ENCODE measurements at places on chromosomes 2 and 18.

- no peak for DNase-seq
Measured at GRCh38 chr18:42392416-42392815, 437.4 kb downstream of the PIK3C3 start.

GRCh38 chr2:78941751-78942150 lies 83.8 kb upstream of the REG3G start:
- DNase-seq: no peak

- DNase-seq: no peak
Measured at GRCh38 chr18:7723558-7723957, 156.4 kb downstream of the PTPRM start.

- DNase-seq: no peak
Measured at GRCh38 chr2:42860319-42861094, 68.1 kb upstream of the HAAO start.

DNA sequence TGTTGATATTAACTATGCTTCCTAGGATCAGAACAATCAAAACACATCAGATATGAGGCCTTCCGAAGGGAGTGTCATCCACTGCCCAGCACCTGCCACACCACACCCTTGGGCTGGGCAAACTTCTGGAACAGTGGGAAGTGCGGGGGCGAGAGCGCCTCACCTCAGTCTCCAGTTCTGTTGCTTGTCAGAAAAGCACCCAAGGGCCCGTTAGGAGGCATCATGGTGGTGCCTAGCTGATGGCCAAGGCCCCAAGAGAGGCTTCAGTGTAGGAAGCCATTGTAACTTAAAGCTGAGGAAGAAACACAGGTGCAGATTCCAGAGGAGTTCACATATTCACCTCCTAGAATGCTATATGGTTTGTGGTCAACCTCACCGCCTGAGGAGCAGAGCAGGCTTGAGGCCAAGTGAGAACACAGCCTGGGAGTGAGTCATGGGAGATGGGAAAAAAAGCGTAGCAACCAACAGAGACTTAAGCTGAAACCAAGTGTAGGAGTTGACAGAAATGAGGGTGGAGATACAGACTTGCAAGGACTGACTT lies 85.1 kb upstream of the ATL2 start:
- DNase-seq: no peak

- no peak for DNase-seq
Measured at GRCh38 chr2:196314780-196315179, 143.4 kb upstream of the STK17B start.
